ENCODE measurements at places on chromosomes 12 and 14. TPM values are rescaled to one million over a fixed set of nuclear protein-coding genes. Genes with fewer than 3 reads are reported as not detected.

The HCFC2 gene
- total RNA-seq, result 6.4 TPM

The CCDC177 gene
- total RNA-seq, result not detected

The RARG gene
- total RNA-seq, result 20.0 TPM

The ASB2 gene
- total RNA-seq, result 24.8 TPM

The CD69 gene
- 97.9 TPM for total RNA-seq

The TSPAN19 gene
- not detected for total RNA-seq

The OAS2 gene
- 278 TPM for total RNA-seq

The LMNTD1 gene
- total RNA-seq, result not detected

DNA sequence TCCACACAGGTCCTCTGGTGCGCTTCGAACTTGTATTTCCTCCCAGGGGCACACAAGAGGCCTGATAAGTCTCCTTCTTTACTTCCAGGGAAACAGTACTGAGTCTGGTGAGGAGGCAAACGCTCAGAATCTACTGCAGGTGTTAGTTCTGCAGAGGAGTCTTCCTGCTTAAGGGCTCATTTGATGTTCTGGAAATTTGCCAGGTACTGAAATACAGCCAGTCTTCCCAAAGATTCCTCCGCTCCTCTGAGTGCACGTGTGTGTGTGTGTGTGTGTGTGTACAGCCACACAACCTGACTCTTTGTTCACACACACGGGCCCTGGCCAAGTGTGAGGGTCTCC lies 92.0 kb downstream of the FBXL14 start:
- H3K36me3 ChIP-seq, result no peaks in the 10 kb centered on the region
- no peak for DNase-seq
- no peak overlapping the region for H3K27ac ChIP-seq
- peaks cover 29% of the 10 kb centered on the region for H3K27me3 ChIP-seq

GRCh38 chr12:77429426-77429825 lies 364.1 kb upstream of the E2F7 start:
- H3K27me3 ChIP-seq, result no peaks in the 10 kb centered on the region
- no peaks in the 10 kb centered on the region for H3K4me1 ChIP-seq
- no peak overlapping the region for H3K27ac ChIP-seq
- no peak for DNase-seq

DNA sequence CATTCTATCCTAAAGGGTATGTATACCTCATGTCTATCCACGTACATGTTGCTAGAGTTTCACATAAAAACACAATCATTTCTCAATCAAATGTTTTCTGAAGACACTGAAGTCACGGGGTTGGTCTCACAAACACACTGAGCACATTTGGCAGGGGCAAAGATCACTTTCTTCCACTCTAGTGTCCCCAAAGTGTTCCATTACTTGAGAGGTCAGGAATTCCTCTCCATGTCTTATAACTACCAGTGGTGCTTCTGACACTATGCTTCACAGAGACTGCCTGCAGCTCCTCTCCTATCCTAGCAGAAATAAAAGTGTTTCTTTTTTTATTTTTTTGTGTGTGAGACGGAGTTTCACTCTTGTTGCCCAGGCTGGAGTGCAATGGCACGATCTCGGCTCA lies 19.1 kb downstream of the ZFYVE1 start:
- no peaks in the 10 kb centered on the region for H3K27me3 ChIP-seq
- DNase-seq, result no peak
- peaks cover 23% of the 10 kb centered on the region for H3K36me3 ChIP-seq
- H3K4me1 ChIP-seq, result peaks cover 13% of the 10 kb centered on the region

DNA sequence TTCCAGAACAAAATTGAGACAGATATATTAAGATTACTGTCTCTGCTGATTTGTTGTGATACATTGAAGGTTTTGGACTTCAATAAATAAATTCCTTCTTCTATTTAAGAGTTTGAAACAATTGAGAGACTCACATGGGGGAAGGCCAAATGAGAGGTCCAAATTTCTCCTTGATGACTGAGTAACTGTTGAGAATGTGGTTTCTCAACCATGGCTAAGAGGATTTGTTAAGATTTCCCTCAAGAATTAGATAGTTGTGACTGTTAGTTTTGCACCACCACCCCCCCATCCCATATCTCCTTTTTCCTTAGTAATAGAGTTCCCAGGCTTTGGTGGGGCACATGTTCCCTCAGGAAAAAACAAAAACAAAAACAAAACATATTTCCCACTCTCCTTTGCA lies 47.7 kb upstream of the IGF1 start:
- no peak overlapping the region for H3K27ac ChIP-seq
- DNase-seq, result no peak
- peaks cover 6% of the 10 kb centered on the region for H3K27me3 ChIP-seq

- H3K4me3 ChIP-seq, result no peak overlapping the region
- peaks cover 23% of the 10 kb centered on the region for H3K27me3 ChIP-seq
- H3K27ac ChIP-seq, result no peak overlapping the region
- H3K36me3 ChIP-seq, result no peaks in the 10 kb centered on the region
- no peak for DNase-seq
- no peaks in the 10 kb centered on the region for H3K4me1 ChIP-seq
Measured at GRCh38 chr14:88209273-88209672, 113.8 kb downstream of the KCNK10 start.

DNA sequence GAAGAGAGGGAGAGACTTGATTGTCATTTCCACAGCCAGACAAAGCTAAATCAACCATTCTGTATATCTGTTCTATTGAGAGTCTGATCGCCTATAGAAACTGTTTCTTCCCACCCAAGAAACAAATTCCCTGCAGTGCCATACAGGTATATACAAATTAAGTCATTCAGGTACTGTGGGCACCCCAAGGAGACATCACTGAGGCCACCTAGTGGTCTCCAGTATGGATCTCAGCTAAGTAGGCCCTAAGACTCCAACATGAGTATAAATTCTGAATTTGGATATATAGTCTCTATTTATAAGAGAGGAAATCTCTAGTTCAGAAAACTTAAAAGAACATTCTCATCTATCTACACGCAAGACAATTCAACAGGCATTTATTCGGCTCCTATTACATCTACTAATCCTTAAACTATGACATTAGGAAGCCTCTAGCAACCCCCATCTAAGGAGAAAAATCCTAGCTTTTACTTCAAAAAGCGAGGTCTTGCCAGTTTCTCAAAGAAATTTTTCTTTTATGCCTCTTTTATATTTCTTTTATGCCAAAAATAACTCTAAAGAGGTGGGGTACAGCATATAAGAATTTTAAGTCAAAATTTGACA lies 62.6 kb downstream of the DCAF5 start:
- H3K4me3 ChIP-seq, result no peak overlapping the region
- no peak overlapping the region for H3K27ac ChIP-seq
- peak; percentile 44 for DNase-seq
- peaks cover 14% of the 10 kb centered on the region for H3K36me3 ChIP-seq
- no peaks in the 10 kb centered on the region for H3K27me3 ChIP-seq
- peaks cover 13% of the 10 kb centered on the region for H3K4me1 ChIP-seq

GRCh38 chr12:93125126-93125525 lies 196.0 kb upstream of the EEA1 start:
- H3K4me1 ChIP-seq, result no peaks in the 10 kb centered on the region
- H3K27me3 ChIP-seq, result no peaks in the 10 kb centered on the region
- H3K36me3 ChIP-seq, result no peaks in the 10 kb centered on the region
- no peak overlapping the region for H3K27ac ChIP-seq
- no peak overlapping the region for H3K4me3 ChIP-seq

DNA sequence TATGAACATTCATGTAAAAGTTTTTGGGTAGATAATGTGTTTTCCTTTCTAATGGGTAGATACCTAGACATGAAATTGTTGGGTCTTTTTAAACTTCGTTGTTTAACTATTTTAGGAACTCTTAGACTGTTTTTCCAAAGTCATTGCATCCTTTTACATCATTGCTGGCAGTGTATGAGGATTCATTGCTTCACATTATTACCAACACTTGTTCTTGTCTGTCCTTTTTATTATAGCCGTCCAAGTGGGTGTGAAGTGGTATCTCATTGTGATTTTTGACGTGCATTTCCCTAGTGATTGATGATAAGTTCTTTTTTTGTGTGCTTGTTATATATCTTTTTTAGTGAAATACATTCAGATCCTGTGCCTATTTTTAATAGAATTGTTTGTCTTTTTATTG lies 39.4 kb downstream of the USP15 start:
- H3K36me3 ChIP-seq, result peaks cover 84% of the 10 kb centered on the region
- no peak overlapping the region for H3K4me3 ChIP-seq
- peaks cover 59% of the 10 kb centered on the region for H3K4me1 ChIP-seq
- DNase-seq, result no peak
- no peaks in the 10 kb centered on the region for H3K27me3 ChIP-seq
- no peak overlapping the region for H3K27ac ChIP-seq

- H3K4me1 ChIP-seq, result no peaks in the 10 kb centered on the region
- no peak overlapping the region for H3K4me3 ChIP-seq
- no peak overlapping the region for H3K27ac ChIP-seq
- peaks cover 26% of the 10 kb centered on the region for H3K27me3 ChIP-seq
- H3K36me3 ChIP-seq, result no peaks in the 10 kb centered on the region
Measured at GRCh38 chr12:102824218-102824835, 92.7 kb downstream of the PAH start.

GRCh38 chr14:101426466-101426865 lies 134.8 kb upstream of the DIO3 start:
- H3K27me3 ChIP-seq, result peaks cover 53% of the 10 kb centered on the region
- no peaks in the 10 kb centered on the region for H3K4me1 ChIP-seq
- no peak overlapping the region for H3K4me3 ChIP-seq
- no peak for DNase-seq
- H3K36me3 ChIP-seq, result no peaks in the 10 kb centered on the region
- H3K27ac ChIP-seq, result no peak overlapping the region

- H3K27me3 ChIP-seq, result peaks cover 16% of the 10 kb centered on the region
- no peak for DNase-seq
- H3K27ac ChIP-seq, result no peak overlapping the region
- peaks cover 2% of the 10 kb centered on the region for H3K36me3 ChIP-seq
- peaks cover 52% of the 10 kb centered on the region for H3K4me1 ChIP-seq
- H3K4me3 ChIP-seq, result no peak overlapping the region
Measured at GRCh38 chr12:67450441-67450840, 181.3 kb downstream of the CAND1 start.

DNA sequence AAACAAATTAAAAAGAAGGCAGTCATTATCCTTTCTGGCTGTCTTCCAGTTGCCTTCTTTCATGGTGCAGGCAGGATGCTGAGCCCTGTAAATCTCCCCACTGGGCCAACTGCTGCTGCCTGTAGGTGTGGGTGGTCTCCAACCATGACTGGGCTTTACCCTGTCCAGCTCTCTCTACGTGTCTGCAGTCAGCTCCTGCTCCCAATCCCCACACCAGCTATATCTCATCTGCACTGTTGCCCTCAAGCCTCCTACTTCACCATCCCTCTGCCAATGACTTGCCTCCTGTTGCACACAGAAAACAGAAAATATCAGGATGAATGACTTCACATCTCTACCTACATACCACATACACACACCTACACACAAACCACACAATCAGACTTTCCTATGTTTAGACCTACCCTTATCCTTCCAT lies 39.7 kb upstream of the PSMA6 start:
- peak; percentile 18 for DNase-seq
- peaks cover 13% of the 10 kb centered on the region for H3K36me3 ChIP-seq
- H3K27me3 ChIP-seq, result no peaks in the 10 kb centered on the region
- H3K4me3 ChIP-seq, result no peak overlapping the region
- H3K27ac ChIP-seq, result peak overlapping the region; percentile 2
- peaks cover 36% of the 10 kb centered on the region for H3K4me1 ChIP-seq

GRCh38 chr14:69471916-69472315 lies 12.6 kb upstream of the PLEKHD1 start:
- H3K27me3 ChIP-seq, result no peaks in the 10 kb centered on the region
- DNase-seq, result peak; percentile 8
- H3K27ac ChIP-seq, result no peak overlapping the region
- no peaks in the 10 kb centered on the region for H3K4me1 ChIP-seq
- H3K36me3 ChIP-seq, result peaks cover 2% of the 10 kb centered on the region

GRCh38 chr14:99649219-99649618 lies 4.3 kb downstream of the HHIPL1 start:
- H3K36me3 ChIP-seq, result no peaks in the 10 kb centered on the region
- H3K27me3 ChIP-seq, result peaks cover 24% of the 10 kb centered on the region
- no peaks in the 10 kb centered on the region for H3K4me1 ChIP-seq
- DNase-seq, result no peak
- H3K4me3 ChIP-seq, result no peak overlapping the region
- no peak overlapping the region for H3K27ac ChIP-seq

GRCh38 chr14:58637040-58637390 lies 747 bp upstream of the DACT1 start:
- peaks cover 41% of the 10 kb centered on the region for H3K4me1 ChIP-seq
- peak overlapping the region; percentile 76 for H3K4me3 ChIP-seq
- peak overlapping the region; percentile 85 for H3K27ac ChIP-seq
- DNase-seq, result peak; percentile 74

- no peak overlapping the region for H3K27ac ChIP-seq
- no peaks in the 10 kb centered on the region for H3K4me1 ChIP-seq
- no peak overlapping the region for H3K4me3 ChIP-seq
Measured at GRCh38 chr14:53547593-53547992, 394.5 kb upstream of the DDHD1 start.

DNA sequence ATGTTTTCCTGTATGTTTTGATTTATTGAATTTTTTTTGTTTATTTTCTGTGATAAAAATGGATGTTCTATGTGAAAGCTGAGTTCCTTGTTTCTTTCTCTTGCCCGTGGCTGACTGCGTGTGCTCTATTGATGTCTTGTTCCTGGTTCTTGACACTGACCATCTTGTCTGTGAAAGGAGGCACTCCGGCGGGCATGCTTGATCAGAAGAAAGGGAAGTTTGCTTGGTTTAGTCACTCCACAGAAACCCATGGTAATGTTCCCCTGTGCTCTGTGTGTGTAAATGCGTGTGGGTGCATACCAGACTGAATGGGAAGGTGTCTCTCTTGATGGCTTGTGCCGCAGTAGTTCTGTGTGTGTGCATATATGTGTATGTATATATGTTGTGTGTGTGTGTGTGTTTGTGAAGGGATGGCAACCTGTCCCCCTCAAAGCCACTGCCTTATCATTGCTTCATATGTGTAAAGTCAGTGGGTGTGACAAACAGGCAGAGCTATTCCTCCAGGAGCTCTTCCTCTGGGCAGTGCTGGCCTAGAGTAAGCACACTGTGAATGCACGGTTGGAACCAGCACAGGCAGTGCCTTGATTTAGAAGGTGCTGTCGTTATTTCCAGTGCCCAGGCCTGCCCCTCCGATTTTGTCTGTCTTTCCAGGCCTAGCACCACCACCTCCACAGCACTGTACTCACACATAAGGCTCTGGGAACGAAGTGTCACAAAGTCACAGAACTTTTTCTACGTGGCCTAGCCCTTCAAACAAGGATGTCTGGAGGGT lies 247.3 kb upstream of the FKBP4 start:
- peaks cover 5% of the 10 kb centered on the region for H3K27me3 ChIP-seq
- H3K4me3 ChIP-seq, result no peak overlapping the region
- no peak overlapping the region for H3K27ac ChIP-seq
- H3K36me3 ChIP-seq, result no peaks in the 10 kb centered on the region

DNA sequence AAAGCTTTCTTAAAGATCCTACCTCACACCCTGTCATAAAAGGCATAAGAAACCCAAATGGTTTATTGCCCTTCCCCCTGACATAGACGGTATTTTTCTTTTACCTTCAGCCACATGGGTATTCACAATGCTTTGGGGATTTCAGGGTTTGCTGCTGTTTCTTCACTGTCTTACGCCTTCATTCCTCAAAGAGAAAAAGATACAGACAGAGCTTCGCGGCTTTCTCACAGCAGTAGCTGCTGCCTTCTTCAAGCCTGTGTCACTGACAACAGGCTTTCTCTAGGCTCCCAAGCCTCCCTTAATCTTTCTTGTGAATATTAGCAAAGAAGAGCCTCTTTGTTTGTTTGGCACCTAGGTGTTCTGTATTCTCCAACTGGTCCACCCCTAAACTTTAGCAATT lies 197.4 kb upstream of the ARID2 start:
- H3K27ac ChIP-seq, result no peak overlapping the region
- no peak overlapping the region for H3K4me3 ChIP-seq
- H3K27me3 ChIP-seq, result peaks cover 11% of the 10 kb centered on the region
- no peaks in the 10 kb centered on the region for H3K36me3 ChIP-seq
- no peak for DNase-seq
- no peaks in the 10 kb centered on the region for H3K4me1 ChIP-seq
